ENCODE measurements at places on chromosomes 12 and 14.

DNA sequence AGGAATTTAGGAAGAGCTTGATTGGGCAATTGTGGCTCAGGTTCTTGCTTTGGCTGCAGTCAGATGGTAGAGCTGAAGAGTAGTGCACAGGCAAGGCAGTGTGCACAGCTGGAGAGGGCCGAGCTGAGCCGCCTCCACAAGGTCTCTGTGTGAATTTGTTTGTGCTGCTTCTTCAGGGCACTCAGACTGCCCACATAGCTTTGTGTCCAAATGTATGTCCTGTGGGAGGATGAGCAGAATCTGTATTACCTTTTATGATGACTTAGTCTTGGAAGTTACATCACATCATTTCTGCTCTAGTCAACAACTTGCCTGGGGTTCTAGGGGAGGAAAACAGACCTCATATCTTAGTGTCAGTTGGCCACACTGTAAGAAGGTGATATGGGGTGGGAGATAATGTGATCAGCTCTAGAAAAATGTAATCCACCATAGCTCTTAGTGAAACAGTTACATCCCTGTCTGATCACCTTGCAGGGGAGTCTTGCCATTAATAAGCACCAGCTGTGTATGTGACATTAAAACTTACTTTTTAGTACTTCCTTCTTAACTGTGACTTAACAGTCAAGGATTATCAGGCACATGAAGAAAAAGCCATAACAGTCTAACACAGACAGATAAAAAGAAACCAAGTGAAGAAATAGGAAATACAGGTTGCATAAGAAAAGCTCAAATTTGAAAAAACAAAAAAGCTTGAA, 53.4 kb downstream of the RCOR1 start:
- no peak for DNase-seq

DNA sequence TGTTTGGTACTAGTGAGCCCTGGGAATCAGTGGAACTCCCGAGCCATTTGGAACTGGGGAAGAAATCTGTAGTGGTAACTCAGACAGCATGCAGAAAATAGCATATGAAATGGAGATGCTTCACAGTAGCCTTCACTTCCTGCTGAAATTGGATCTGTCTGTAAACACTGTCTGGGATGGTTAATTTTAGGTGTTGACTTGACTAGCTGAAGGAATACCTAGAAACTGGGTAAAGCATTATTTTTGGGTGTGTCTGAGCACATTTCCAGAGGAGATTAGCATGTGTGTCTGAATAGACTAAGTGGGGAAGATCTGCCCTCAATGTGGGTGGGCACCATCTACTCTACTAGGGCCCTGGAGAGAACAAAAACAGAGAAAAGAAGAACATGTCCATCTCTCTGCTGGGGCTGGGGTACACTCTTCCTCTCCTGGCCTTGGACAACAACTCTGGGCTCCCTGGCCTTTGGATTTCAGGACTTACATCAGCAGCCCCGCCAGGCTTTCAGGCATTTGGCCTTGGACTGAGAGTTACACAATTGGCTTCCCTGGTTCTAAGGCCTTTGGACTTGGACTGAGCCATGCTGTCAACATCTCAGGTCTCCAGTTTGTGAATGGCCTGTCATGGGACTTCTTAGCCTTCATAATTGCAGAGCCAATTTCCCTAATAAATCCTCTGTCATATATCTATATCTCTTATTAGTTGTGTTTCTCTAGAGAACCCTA, 14.0 kb upstream of the CRADD start:
- DNase-seq = no peak

DNA sequence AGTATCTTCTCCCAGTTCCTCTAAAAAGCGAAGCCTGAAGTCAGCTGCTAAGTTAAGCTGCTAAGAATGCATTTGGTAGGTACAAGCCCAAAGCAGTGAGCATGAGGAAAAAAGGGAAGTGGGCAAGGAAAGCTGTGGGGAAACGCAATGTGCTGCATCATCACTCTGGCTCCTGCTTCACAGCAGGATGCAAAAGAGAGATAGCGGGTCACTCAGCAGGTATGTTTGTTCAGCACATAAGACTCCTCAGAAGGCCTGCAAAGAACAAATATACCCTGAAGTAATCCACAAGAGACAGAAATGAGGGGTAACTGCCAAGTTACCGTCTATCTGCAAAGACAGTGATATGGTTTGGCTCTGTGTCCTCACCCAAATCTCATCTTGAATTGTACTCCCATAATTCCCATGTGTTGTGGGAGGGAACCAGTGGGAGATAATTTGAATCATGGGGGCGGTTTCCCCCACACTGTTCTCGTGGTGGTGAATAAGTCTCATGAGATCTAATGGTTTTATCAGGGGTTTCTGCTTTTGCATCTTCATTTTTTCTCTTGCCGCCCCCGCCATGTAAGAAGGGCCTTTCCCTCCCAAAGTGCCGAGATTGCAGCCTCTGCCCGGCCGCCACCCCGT, 127.4 kb upstream of the EGLN3 start:
- DNase-seq = no peak

DNA sequence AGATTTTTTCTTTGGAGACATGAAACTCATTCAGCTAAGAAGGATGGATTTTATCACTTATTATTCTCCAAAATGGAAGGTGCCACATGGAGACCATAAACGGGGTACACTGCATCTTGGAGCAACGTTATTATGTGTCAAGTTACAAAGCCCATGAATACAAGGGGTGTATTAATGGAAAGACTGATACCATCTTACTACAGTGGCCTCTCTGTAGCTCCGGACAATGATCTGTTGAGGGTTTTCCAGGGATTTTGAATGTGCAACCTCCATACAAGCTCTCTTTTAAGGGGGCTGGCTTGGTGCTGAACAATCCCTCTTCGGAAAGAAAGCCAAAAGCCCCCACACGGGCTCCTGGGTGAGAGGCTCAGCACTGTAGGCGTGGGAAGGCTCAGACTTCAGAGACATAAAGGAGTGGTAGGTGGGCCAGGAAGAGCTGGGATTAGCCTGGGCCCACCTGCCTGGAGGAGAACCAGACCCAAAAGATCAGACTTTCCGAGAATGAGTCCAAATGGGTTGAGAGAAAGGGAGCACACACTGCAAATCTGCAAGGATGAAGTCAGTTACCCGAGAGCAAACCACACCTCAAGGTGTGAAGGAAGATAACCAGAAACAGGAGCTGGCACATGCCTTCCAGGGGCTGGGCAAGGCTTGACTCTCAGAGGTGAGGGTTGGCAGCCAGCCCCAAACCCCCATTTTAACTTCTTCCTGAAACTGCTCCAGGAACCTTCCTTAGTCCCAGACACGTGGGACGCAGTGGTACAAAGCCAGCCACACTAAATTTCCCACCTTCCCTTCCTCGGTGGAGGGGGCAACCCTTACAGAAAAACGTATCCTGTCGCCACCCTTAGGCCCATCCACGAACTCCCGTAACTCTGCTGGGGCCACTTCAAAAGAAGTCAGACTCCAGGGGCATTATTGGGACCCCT, 1.5 kb downstream of the VPS37B start:
- DNase-seq = no peak

DNA sequence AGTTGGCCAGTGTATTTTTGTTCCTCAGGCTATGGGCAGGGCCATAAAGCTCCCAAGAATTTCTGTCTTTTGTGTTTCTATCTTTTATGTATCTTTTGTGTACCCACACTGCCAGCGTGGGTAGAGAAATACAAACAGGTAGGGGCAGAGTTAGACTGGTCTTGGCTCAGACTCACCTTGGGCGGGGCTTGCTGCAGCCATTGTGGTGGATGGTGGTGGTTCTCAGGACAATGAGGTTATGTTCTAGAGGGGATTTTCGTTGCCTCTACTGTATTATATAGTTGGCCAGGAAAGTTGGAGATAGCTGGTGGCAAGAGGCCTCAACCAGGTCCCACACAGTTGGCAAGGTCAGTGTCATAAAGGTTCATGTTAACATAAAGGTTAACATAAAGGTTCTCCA, 977.5 kb upstream of the LRFN5 start:
- no peak for DNase-seq

DNA sequence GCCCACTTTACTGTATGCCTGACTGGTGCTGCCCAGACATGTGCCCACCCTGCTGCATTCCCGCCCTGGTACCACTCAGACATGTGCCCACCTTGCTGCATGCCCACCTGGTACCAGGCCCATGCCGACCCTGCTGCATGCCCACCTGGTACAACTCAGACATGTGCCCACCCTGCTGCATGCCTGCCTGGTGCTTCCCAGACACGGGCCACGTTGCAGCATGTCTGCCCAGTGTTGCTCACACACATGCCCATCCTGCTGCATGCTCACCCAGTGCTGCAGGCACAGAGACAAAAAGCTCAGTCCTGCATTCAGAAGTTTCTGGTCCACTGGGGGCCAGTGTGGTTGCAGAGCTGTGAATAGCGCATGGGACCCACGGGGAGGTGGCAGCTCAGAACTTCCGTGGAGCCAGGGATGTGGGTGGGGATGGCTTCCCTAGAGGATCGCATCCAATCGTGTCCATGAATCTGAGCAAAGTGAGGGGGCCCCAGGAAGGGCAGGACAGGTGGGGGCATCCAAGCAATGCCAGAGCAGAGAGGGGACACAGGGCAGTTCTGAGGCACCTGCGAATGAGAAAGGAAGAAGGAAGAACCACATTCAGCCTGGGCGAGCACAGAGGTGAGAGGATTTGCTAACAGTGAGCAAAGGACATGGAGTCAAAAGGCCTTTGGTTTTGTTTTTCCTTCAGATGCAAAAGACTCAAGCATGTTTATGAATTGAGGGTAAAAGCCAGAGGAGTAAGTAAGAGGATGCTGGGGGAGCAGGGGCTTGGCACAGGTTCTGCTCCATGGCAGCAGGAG, 175.9 kb upstream of the C14orf180 start:
- no peak for DNase-seq

DNA sequence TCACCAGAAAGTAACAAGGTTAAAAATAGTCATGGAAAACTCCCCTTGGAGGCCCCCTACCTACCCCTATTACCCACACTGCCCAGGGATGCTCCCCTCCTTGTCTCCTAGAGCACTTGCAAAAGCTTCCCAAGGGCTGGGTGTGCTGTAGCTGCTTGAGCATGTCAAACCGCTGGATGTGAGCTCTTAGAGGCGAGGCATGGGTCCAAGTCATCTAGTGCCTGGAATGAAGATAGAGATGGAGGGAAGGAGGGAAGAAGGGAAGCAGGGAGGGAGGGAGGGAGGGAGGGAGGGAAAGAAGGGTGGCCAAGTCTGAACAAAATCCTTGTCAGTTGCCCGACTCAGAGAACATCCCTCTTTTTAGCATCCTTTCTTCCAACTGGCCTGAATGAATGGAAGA, 43.1 kb downstream of the LTBP2 start:
- DNase-seq = no peak

DNA sequence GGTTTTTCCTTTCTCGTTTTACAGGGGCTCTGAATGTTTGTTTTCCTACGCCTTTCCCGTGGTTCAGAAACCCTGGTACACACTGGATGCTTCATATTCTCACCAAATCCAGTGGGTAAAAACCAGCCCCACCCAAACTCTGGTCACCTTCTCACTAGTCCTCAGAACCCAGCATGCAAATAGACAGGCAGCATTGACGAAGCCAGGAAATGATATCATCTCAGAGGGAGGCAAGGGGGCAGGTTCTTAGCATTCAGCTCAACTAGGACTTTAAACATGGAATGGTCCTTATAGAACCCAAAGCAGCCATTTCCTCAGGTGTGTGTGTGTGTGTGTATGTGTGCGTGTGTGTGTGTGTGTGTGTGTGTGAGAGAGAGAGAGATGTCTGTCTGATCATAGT, 142.0 kb downstream of the KCNK10 start:
- DNase-seq = no peak

- DNase-seq = no peak
Observed at GRCh38 chr12:10283027-10283426, 24.6 kb upstream of the KLRD1 start.

GRCh38 chr12:62844915-62845314, 90.0 kb downstream of the PPM1H start:
- no peak for DNase-seq

DNA sequence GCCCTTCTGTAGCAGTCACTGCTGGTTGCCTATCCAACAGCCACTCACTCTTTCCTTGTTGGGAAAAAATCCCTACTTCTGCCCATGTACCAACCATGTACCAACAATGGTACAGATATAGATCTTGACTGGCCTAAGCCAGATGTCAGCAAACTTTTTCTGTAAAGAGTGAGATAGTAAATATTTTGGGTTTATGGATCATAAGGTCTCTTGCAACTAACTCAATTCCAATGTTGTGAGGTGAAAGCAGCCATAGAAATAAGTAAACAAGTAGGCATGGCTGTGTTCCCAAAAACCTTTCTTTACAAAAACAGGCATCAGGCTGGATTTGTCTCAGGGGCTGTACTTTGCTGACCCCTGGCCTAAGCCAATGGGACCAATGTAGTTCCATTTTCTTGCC, 73.5 kb downstream of the ARMH4 start:
- DNase-seq = no peak

DNA sequence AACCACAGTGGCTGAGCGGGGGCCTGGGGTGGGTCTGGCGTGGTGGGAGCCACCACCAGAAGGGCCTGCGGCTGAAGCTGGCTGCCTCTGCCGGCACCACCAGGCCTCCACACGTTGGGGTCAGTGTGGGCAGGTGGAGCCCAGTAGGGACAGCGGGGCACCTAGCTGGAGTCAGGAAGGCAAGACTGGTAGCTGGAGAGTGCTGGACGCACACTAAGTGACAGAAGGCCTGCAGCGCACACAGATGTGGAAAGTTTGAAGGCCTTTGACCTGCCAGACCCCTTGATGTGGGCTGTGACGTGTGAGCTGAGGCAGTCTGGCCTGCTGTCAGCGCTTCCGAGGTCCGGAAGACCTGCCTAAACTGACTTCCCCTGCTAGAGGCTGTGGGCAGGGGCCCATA, 26.3 kb downstream of the RIN3 start:
- DNase-seq = no peak

DNA sequence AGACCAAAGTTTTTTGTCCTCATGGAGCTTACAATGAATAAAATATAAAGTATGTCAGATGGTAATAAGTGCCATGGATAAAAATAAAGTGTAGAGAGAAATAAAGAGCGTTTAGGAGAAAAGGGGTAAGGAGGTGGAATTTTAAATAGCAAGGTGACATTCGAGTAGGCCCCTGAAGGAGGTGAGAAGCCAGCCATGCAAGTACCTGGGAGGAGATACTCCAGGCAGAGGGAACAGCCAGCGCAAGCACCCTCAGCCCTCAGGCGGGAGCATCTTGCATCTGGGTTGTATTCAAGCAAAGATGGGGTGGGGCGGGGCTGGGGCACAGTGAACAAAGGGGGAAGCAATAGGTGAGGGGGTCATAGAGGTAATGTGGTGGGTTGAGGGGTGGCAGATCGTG, 4.3 kb downstream of the TBC1D30 start:
- DNase-seq = no peak

DNA sequence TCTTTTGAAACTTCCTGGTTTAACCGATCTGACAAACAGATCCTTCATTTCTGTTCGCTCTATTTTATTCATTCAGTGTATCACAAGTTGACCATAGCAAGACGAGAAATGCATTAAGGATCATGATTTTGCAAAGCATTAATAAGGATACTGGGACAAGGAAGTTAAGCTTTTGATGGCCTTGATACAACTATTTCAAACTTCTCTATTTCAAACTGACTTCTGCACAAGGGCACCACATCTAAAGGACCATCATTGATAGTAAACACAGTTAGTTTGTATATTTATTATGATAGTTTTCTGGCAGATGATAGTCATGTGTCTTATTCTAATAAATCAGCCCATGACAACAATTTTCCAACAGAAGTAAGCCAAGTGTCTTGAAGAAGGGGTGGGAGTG, 25.8 kb upstream of the PLXNC1 start:
- DNase-seq = no peak
